Activated CD4-positive, alpha-beta memory T cell treated with anti-CD3 and anti-CD28 coated beads for 36 hours (primary cell): ENCODE measurements at places on chromosomes 5 and 9. TPM values are rescaled to one million over a fixed set of nuclear protein-coding genes. Genes with fewer than 3 reads are reported as not detected.

SHISAL2B gene
- not detected for total RNA-seq

GRCh38 chr9:129136446-129137035 lies 25.3 kb downstream of the PTPA start:
- DNase-seq = no peak

DNA sequence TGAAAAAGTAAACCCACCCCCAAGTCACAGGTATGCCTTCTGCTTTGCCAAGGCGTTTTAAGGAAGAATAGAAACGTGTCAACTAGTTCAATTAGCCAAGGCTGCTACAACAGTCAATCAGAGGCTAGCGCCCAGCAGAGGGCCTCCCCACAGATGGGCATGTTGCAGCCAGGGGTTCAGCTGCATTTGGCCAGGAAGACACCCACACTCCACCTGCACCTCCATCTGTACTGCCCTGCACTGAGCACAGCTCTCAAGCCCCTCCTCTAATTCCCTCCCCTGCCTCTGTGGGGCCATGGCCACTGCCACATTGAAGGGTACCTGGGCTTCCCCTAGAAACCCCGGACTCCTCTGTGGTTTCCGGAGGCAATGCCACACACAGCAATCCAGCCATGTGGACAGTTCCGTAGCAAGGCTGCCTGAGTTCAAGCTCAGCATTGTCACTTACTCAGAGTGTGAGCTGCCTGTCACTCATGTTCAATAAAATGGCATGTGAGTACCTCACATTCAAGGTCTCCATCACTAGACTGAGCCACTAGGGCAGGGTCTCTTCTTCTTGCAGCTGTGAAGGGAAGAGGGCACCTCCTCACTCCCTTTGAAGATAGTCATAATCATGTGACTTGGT lies 248.4 kb downstream of the IRX2 start:
- DNase-seq = no peak

DNA sequence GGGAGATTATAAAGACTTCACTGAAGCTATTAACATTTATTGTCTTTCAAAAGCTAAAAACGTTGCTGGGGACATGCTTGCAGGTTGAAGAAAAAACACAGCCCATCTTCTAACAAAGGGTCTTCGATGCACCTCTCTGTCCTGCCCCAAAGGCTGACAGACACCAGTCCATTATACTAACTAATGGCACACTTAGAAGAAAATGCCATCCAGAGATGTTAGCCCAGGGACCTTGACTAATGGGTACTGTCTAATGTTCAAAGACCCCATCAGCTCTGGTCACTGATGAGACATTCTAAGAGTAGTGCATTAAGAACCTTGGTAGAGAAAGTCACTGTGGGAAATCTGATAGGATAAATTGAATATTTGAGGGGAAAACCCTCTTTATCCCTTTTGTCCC lies 124.9 kb downstream of the EBF1 start:
- no peak for DNase-seq

DNA sequence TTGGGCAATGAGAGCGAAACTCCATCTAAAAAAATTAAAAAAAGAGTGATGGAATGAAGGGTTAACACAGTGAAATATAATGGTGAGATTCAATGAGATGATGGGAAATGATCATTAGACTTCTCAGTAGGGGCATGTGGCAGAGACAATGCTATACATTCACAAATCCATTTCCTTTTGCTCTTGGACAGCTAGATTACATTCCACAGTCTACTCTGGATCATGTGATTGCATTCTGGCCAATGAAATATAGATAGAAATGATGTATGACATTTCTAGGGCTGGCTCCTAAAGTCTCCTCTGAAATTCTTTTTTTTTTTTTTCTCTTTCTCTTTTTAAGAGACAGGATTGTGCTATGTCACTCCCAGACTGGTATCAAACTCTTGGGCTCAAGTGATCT lies 3.8 kb upstream of the GALT start:
- no peak for DNase-seq
